ENCODE measurements at places on chromosomes 3 and 15. TPM values are rescaled to one million over a fixed set of nuclear protein-coding genes. Genes with fewer than 3 reads are reported as not detected.

Gene PP2D1
- not detected for total RNA-seq

GRCh38 chr15:71290881-71291635, 175.8 kb downstream of the THSD4 start:
- DNase-seq, result no peak

DNA sequence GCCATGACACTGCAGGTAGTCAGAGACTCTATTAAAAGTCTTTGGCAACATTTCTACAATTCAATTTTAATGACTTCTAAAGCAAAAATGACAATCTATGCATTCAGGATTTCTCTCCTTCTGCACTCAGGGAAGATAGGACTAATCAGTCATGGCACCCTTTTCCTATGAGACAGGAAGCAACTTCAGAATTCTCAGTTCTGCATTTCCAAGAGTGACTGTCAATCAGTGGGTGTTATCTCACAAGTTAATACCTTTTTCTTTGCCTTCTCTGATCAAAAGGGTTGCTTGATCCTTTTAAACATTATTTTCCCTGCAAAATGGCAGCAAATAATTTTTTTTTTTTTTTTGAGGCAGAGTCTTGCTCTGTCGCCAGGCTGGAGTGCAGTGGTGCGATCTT, 7.8 kb upstream of the ICE2 start:
- no peak for DNase-seq

GRCh38 chr3:40961104-40961857, 238.0 kb upstream of the CTNNB1 start:
- DNase-seq, result no peak

DNA sequence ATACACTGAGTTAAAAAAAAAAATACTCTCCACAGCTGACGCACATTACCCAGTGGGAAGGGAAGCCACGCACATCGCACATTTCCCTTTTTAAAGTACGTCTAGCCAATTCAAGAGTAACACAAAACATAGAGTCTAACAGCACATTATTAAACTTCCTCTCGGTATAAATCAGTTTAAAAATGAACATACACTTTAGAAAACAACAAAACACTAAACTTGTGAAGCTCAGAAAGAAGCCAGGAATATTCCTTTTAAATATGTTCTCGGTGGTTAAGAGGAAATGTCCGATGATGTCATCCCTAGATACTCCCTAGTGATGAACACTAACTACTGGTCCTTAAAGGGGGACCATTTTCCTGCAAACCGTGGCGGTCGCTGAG, 721 bp downstream of the MYEF2 start:
- DNase-seq, result peak; percentile 76

- no peak for DNase-seq
Measured at GRCh38 chr15:65583701-65584100, 27.2 kb downstream of the INTS14 start.

Measured in G401 (cell line).